ENCODE measurements at places on chromosomes 2 and 18. TPM values are rescaled to one million over a fixed set of nuclear protein-coding genes. Genes with fewer than 3 reads are reported as not detected.
A peak's percentile ranks its signal among the peaks of the same experiment; 100 is the strongest.

Gene SLC39A10
- 36.1 TPM for total RNA-seq

Gene SNTG2
- total RNA-seq: 0.94 TPM

Gene PLCD4
- 0.78 TPM for total RNA-seq

Gene ATP8B1
- total RNA-seq: not detected

Gene VWA3B
- total RNA-seq: not detected

Gene IL18R1
- 25.5 TPM for total RNA-seq

Gene UGT1A4
- not detected for total RNA-seq

Gene PLB1
- 0.64 TPM for total RNA-seq

Gene MARS2
- 11.4 TPM for total RNA-seq

Gene MARCO
- total RNA-seq: not detected

Gene CXCR4
- 141 TPM for total RNA-seq

Gene USP40
- total RNA-seq: 19.3 TPM

- DNase-seq: no peak
Observed at GRCh38 chr2:190179754-190180312, 117.3 kb upstream of the MSTN start.

DNA sequence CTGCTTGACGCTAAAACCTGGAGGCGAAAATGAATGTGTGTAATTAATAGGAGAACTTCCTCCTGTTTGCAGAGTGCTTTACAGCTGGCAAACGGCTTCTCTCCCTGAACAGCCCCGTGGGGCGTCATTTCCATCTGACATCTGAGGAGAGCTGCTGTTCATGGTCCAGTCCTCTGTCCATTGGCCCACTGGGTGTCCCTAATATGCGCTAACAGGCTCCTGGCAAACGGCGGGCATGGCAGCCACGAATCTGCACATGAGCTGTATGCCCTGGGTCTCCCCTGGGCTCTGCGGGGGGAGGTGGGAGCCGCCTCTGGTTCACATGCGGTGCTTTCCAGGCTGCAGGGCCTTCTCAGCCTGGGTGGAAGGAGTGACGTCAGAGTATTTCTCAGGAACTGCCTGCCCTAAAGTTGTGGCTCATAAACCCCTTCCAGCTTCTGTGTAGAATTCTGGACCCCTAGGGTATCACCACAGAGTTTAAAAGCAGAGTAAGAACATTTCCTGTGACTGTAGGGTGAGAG lies 73.2 kb downstream of the LRRFIP1 start:
- peak; percentile 90 for DNase-seq

GRCh38 chr2:130807659-130808385 lies 28.9 kb upstream of the ARHGEF4 start:
- no peak for DNase-seq

DNA sequence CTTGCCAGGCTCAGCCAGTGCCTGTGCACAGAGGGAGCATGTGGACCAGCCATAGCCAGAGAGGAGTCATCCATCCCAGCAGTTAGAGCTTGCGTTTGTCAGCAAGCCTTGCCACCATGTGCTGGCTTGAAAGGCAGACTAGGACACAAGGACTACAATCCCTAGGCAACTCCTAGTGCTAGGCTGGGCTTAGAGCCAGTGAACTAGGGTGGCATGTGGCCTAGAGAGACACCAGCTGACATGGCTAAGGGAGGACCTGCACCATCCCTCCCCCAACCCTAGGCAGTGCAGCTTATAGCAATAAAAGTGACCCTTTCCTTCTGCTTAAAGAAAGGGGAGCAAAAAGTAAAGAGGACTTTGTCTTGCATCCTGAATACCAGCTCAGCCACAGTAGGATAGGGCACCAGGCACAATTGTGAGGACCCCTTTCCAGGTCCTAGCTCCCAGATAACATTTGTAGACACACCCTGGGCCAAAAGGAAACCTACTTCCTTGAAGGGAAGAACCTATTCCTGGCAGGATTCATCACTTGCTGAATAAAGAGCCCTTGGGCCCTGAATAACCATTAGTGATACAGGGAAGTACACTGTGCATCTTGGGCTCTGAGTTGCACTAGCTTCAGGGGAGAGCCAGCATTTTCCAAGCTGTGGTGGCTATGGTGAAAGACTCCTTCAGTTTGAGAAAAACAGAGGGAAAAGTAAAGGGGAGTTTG lies 38.7 kb upstream of the UXS1 start:
- DNase-seq: no peak

- DNase-seq: no peak
Observed at GRCh38 chr18:12059334-12060181, 34.1 kb upstream of the ANKRD62 start.

DNA sequence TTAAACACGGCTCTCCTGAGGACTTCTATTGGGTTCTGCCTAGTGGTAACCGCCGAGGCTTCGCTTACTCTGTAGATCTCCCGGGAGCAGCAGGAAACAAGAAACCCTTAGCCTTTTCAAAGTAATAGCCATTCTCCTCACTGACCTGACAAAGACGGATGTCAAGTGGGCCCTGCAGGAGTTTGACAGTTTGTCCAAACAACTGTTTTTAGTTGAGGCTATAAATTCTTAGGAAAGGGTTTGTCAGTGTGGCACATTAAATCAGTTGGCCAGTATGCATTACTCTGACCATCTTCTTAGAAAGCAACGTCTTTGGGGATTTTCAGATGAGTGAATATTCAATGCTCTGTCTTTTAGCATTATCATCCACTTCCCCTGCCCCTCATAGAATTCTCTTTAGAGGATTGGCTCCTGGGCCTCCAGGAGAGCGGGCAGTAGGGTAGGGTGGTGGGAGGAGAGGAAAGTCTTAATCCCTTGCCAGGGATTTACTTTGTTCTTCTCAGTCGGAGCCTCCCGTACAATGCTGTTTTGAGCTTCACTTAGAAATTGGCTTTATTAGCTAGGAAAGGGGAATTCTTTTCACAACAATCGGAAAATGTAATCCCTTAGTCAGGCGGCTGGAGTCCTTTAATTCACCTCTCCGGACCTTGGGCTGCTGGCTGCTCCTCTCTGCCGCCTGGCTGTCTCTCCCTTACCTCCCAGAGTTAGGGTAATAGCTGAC lies 13.3 kb upstream of the C18orf32 start:
- no peak for DNase-seq

- DNase-seq: no peak
Observed at GRCh38 chr2:141946016-141946415, 184.8 kb downstream of the LRP1B start.

GRCh38 chr2:220198896-220199295 lies 571.5 kb downstream of the SLC4A3 start:
- no peak for DNase-seq

- no peak for DNase-seq
Observed at GRCh38 chr2:221335219-221335752, 236.8 kb downstream of the EPHA4 start.

GRCh38 chr18:39701839-39702238 lies 2136.2 kb upstream of the CELF4 start:
- no peak for DNase-seq

- no peak for DNase-seq
Observed at GRCh38 chr18:55384551-55385275, 203.3 kb downstream of the TCF4 start.

GRCh38 chr18:72107647-72108383 lies 436.3 kb downstream of the CBLN2 start:
- DNase-seq: no peak

- no peak for DNase-seq
Observed at GRCh38 chr2:12465631-12466135, 251.1 kb upstream of the TRIB2 start.

GRCh38 chr2:190880378-190881083 lies at the start of gene GLS:
GLS (plus strand) TSS chr2:190880821; CDS start chr2:190881085, 264 bp downstream.
- peak; percentile 98 for DNase-seq

GRCh38 chr2:100196786-100197494 lies 54.5 kb upstream of the AFF3 start:
- DNase-seq: no peak

GRCh38 chr2:205901491-205901890 lies 184.5 kb downstream of the INO80D start:
- no peak for DNase-seq

DNA sequence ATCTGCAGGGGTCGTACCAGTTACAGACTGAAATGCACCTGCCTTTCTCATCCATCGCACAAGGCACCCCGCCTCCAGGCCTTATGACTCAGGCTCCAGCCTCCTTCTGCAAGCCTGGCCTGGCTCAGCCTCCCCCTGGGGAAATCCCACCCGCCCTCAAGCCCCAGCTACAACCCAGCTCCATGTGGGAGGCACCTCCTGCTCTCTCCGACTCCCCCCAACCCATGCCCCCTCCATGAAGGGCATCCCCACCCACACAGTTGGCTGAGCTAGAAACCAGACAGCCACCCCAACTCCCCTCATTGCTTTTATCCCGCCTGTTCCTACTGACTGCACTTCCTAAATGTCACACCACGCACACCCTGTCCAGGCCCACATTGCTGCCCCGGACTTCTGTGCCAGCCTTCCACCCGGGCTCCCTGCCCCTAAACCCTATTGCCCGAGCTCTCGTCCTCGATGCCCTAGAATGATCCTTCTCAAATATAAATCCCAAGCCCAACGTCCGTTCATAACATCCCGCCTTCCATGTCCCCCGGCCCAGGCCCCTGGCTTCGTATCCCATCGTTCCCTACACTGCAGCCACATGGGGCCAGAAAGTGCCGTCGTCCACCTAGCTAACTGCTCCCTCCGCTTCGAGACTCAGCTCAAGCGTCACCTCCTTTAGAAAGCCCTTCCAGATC lies 9.9 kb downstream of the DNMT3A start:
- DNase-seq: peak; percentile 78

GRCh38 chr2:42118754-42119569 lies 50.2 kb upstream of the EML4 start:
- no peak for DNase-seq

DNA sequence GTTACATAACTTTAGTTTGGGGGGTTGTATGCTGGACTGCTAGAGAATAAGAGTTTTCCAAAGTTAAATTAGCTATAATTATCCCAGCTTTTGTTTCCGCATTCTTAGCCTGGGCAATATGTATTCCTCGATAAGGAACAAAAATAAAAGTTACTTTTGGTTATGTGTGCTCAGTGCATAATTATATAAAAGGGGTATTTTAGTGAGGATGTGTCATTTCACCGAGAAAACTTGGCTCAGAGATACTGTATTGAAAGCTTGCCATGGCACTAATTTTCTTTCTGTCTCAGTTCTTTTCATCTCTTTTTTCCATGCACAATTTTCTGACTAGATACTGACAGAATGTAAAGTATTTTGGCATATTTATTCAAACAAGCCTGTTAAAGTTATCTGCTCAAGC lies 28.2 kb downstream of the ARHGAP15 start:
- no peak for DNase-seq

GRCh38 chr2:15976354-15976753 lies 36.0 kb downstream of the MYCN start:
- no peak for DNase-seq

DNA sequence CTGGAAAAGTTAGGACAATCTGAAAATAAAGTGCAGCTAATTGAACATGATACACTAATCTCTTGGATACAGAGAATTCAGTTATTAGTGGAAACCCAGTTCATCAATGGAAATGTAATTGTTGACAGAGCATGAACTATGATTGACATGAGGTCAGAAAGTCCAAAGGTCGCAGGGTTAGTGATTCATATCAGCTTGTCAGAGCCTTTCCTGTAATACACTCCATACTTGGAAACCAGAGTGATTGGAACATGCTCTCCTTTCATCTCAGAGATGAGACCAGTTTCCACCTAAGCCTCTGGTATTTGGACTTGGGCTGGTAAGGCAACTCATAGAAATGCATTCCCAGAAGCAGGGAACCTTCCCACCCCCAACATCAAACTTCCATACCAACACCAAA lies 8.5 kb upstream of the NCKAP5 start:
- DNase-seq: no peak

- no peak for DNase-seq
Observed at GRCh38 chr2:210460322-210461227, 16.0 kb downstream of the LANCL1 start.

DNA sequence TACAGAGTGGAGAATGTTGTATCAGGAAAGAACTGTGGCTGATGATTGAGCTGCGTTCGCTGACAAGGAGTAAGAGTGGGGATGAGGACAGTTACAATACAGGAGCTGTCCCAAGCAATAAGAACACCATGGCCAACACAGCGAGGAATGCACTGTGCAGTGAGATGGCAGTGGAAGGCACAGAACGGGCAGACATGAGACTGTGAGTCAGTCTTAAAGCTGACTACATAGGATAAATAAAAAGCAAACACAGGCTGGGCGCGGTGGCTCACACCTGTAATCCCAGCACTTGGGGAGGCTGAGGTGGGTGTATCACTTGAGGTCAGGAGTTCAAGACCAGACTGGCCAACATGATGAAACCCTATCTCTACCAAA lies 89.8 kb downstream of the CABYR start:
- no peak for DNase-seq

DNA sequence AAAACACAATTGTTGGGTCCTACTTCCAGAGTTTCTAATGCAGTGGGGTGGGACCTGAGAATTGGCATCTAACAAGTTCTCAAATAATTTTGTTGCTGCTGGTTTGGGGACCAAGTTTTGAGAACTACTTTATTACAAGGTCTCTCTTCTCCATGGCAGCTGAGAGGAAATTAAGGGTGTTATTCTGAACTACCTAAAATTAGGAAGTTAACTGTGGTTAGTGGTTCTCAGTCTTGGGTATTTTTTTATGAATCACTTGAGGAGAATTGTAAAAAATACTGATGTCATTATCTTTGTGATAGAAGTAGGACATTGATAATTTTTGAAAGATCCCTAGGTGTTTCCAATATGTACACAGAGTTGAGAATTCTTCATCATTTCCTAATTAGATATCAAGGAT lies 210.2 kb downstream of the MC4R start:
- DNase-seq: no peak

DNA sequence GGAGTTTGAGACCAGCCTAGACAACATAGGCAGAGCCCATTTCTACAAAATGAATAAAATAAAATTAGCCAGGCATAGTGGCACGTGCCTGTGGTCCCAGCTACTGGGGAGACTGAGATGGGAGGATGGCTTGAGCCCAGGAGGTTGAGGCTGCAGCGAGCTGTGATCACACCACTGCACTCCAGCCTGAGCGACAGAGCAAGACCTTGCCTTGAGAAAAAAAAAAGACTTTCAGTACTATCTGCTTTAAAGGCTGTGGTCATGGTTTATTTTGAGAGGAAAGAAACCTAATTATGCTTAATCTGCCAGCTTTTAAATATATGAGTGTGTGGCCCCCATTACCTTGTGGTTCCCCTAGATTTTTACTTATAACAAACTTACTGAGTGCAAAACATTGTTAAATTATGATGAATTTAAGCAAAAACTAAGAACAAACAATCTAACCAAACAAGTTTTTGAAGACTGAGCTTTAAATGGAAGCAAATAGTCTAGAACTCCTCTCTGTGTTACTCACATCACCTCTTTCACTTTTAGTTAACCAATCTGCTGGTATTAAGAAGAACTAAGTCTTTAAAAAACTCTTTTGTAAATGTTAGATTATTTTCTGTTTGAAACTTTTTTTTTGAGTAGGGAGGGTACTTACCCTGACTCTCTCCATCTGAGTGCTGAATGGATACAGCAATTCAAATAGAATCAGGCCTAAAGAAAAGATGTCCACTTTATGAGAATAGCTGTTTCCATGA lies 65.4 kb downstream of the EIF2AK3 start:
- no peak for DNase-seq

GRCh38 chr2:3575534-3576262 lies 638 bp downstream of the RPS7 start:
- DNase-seq: peak; percentile 42

- no peak for DNase-seq
Observed at GRCh38 chr2:217810260-217810659, 192.5 kb downstream of the TNS1 start.

GRCh38 chr18:44258576-44258975 lies 422.1 kb upstream of the SETBP1 start:
- no peak for DNase-seq

Measured in activated CD4-positive, alpha-beta memory T cell treated with anti-CD3 and anti-CD28 coated beads for 36 hours (primary cell).